ENCODE measurements at places on chromosomes 2 and 18. TPM values are rescaled to one million over a fixed set of nuclear protein-coding genes. Genes with fewer than 3 reads are reported as not detected.
A peak's percentile ranks its signal among the peaks of the same experiment; 100 is the strongest.

GRCh38 chr2:38131676-38132075 is 55.7 kb upstream of the CYP1B1 start:
- no peak overlapping the region for H3K4me3 ChIP-seq
- DNase-seq, result no peak
- no peaks in the 10 kb centered on the region for H3K27me3 ChIP-seq
- no peak overlapping the region for H3K27ac ChIP-seq
- H3K4me1 ChIP-seq, result no peaks in the 10 kb centered on the region

DNA sequence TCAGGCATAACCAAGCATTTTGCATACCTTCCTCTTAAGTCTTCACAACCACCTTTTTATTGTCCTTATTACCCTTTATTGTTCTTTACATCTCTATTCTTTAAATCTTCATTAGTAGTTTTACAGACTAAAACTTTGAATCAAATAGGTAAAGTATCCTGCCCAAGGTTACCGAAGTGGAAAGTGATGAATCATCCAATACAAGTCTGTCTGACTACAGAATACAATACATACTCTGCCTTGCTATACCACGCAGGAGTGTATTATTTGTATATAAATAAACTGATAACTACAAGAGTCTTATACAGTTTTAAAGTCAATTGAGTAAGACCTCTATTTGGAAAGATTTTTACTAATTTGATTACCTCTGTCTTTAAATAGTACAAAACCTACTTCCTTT is 196.0 kb downstream of the ZEB2 start:
- peaks cover 4% of the 10 kb centered on the region for H3K4me1 ChIP-seq
- no peaks in the 10 kb centered on the region for H3K27me3 ChIP-seq
- no peaks in the 10 kb centered on the region for H3K36me3 ChIP-seq
- no peak overlapping the region for H3K27ac ChIP-seq
- DNase-seq, result no peak
- H3K4me3 ChIP-seq, result no peak overlapping the region

GRCh38 chr18:8614875-8615274 is 5.6 kb downstream of the RAB12 start:
- H3K27me3 ChIP-seq, result no peaks in the 10 kb centered on the region
- peak; percentile 30 for DNase-seq
- no peak overlapping the region for H3K4me3 ChIP-seq
- peak overlapping the region; percentile 84 for H3K27ac ChIP-seq
- H3K36me3 ChIP-seq, result peaks cover 5% of the 10 kb centered on the region
- H3K4me1 ChIP-seq, result peaks cover 25% of the 10 kb centered on the region

The CD207 gene
- 0.33 TPM for polyA plus RNA-seq

The CREG2 gene
- 1.4 TPM for polyA plus RNA-seq

The POLR1B gene
- polyA plus RNA-seq, result 19.1 TPM

The RASGRP3 gene
- 152 TPM for polyA plus RNA-seq

GRCh38 chr2:20164734-20165478 is 60.0 kb downstream of the SDC1 start:
- no peaks in the 10 kb centered on the region for H3K27me3 ChIP-seq
- no peaks in the 10 kb centered on the region for H3K36me3 ChIP-seq
- H3K4me3 ChIP-seq, result no peak overlapping the region
- H3K4me1 ChIP-seq, result peaks cover 41% of the 10 kb centered on the region
- no peak overlapping the region for H3K27ac ChIP-seq

- H3K27ac ChIP-seq, result no peak overlapping the region
- no peak overlapping the region for H3K4me3 ChIP-seq
- no peaks in the 10 kb centered on the region for H3K36me3 ChIP-seq
- no peaks in the 10 kb centered on the region for H3K4me1 ChIP-seq
- DNase-seq, result no peak
Observed at GRCh38 chr2:118340103-118340502, 251.8 kb downstream of the INSIG2 start.

GRCh38 chr2:72116081-72116533 is 31.6 kb downstream of the CYP26B1 start:
- no peak overlapping the region for H3K4me3 ChIP-seq
- peak; percentile 44 for DNase-seq
- H3K27me3 ChIP-seq, result no peaks in the 10 kb centered on the region
- H3K4me1 ChIP-seq, result peaks cover 3% of the 10 kb centered on the region
- peak overlapping the region; percentile 53 for H3K27ac ChIP-seq
- no peaks in the 10 kb centered on the region for H3K36me3 ChIP-seq

DNA sequence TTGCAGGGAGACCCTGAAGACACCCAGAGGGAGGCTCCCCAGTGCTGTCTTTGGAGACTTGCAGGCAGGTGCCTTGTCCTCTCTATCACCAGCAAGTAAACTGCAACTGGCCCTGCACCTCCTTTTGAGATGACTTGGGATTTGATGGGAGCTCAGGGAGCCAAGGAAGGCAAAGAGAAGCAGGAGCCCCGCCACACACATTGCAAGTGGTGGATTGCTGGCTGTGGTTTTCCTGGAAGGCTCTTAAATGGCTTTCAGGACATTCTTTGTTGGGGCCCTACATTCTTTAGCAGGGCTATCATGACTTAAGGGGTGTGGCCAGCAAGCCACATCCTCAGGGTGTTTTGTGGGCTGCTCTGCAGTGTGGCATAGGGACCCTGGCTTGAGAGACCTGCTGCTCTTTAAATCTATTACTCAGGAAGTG is 39.9 kb upstream of the CDC42EP3 start:
- H3K27me3 ChIP-seq, result no peaks in the 10 kb centered on the region
- no peaks in the 10 kb centered on the region for H3K36me3 ChIP-seq
- H3K4me3 ChIP-seq, result no peak overlapping the region
- peaks cover 15% of the 10 kb centered on the region for H3K4me1 ChIP-seq
- peak overlapping the region; percentile 85 for H3K27ac ChIP-seq

GRCh38 chr2:23703583-23704385 is 223.1 kb downstream of the ATAD2B start:
- DNase-seq, result no peak
- H3K27ac ChIP-seq, result no peak overlapping the region
- H3K4me1 ChIP-seq, result peaks cover 24% of the 10 kb centered on the region

GRCh38 chr2:157587576-157587975 is 41.1 kb downstream of the ACVR1C start:
- no peaks in the 10 kb centered on the region for H3K27me3 ChIP-seq
- no peaks in the 10 kb centered on the region for H3K36me3 ChIP-seq
- H3K27ac ChIP-seq, result no peak overlapping the region
- no peak overlapping the region for H3K4me3 ChIP-seq

The ATG9A gene
- polyA plus RNA-seq, result 29.6 TPM

DNA sequence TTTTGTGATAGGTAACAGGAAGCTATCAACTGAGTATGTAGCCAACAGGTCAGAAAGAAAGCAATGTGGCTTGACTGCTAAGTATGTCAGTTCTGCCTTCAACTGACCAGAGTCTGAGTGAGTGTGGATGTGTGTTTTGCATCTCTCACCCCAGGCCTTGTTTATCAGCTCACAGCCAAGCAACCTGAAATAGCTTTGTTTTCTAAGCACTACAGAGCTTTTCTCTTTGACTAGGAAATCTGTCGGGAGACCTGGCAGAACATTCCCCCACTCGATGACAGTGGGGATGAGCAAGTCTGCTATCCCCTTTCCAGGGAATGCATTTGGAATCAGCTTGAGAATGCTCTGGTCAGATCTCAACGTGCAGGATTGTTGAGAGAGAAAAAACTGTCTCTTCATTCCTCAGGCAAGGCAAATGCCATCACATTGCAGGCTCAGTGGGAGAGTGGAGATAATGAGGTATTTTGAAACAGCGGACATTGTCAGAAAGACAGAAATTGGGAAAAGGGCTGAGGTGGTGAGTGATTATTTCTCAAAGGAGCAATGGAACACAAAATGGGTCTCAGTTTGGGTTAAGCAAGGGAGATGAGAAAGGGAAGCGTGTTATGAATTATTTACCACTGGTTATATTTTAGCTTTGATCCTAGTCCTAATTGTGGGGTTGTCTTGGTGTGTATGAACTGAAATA is 233.8 kb upstream of the PIK3C3 start:
- DNase-seq, result no peak
- H3K27me3 ChIP-seq, result no peaks in the 10 kb centered on the region

The TM4SF20 gene
- polyA plus RNA-seq, result 0.03 TPM

GRCh38 chr2:38835990-38836389 is 39.7 kb downstream of the DHX57 start:
- H3K4me1 ChIP-seq, result no peaks in the 10 kb centered on the region
- H3K4me3 ChIP-seq, result no peak overlapping the region
- H3K36me3 ChIP-seq, result peaks cover 27% of the 10 kb centered on the region
- H3K27ac ChIP-seq, result no peak overlapping the region
- H3K27me3 ChIP-seq, result no peaks in the 10 kb centered on the region

The ST8SIA3 gene
- polyA plus RNA-seq, result 0.28 TPM

The EFR3B gene
- 1.5 TPM for polyA plus RNA-seq

The CREB1 gene
- polyA plus RNA-seq, result 14.5 TPM
